ENCODE measurements at places on chromosomes 4 and X.

- no peak for ATAC-seq
These were observed 21.2 kb upstream of the TRPC5OS start for GRCh38 chrX:111854556-111855490.

DNA sequence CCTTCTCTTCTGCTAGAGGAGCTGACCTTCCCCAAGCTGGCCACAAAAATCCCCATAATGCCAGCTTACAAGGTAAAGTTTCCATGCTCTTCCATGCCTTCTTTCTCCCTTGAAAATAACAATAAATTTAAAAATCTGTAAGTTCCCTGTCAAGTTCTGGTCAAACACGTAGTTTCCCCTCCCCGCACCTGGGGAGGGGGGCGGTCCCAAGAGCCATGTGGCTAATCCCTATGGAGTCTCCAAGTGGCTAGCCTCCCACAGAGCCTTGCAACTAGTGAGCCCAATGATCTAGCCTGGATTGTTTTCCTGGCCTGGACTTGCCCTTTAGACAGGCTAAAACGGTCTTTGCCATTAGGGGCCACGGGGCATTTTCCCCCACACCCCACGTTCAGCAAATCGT, 2.1 kb upstream of the NRK start:
- ATAC-seq: no peak

DNA sequence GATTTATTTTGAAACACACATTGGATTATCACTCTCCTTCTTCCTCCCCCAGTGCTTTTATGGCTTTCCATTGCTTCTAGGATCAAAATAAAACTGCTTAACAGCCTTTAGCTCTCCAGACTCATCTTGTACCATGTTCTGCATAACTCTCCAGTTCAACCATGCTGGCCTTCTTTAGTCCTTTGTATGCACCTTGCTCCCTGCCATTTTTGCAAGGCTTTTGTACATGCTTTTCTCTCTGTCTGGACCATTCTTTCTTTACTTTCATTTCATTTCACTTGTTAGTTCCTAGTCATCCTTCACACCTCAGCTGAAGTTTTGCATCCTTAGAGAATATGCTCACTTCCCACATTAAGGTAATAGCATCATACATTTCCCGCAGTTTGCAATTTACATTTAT, 6.9 kb downstream of the ARFIP1 start:
- ATAC-seq: no peak

DNA sequence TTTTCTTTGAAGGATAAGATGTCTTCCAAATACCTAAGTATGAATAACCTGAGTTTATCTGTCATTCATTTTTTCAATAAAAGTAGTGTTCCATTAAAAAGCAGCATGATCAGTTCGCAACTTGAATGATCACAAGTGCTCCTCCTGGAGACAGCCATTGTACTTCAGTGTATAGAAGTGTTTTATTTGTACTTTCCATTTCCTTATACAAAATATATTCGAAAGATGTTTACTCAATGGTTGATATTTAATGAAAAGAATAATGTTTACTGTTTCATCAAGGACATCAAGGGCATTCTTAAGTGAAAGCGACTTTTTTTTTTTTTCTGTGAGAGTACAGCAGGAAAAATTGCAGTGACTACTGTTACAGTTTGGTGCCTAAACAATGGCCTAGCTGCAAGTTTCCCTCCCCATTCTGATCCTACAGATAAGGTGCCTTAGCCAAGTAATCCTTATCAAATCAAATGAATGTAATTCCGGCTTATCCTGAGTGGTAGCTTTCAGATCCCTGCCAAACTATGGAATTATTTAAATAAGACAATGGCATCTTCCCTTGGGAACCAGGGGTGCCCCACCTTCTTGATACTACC, 69.0 kb upstream of the IL15 start:
- ATAC-seq: no peak

- no peak for ATAC-seq
These were observed 27.4 kb upstream of the HPGD start for GRCh38 chr4:174549721-174550120.

GRCh38 chr4:13721894-13722293, 94.4 kb upstream of the BOD1L1 start:
- no peak for ATAC-seq

DNA sequence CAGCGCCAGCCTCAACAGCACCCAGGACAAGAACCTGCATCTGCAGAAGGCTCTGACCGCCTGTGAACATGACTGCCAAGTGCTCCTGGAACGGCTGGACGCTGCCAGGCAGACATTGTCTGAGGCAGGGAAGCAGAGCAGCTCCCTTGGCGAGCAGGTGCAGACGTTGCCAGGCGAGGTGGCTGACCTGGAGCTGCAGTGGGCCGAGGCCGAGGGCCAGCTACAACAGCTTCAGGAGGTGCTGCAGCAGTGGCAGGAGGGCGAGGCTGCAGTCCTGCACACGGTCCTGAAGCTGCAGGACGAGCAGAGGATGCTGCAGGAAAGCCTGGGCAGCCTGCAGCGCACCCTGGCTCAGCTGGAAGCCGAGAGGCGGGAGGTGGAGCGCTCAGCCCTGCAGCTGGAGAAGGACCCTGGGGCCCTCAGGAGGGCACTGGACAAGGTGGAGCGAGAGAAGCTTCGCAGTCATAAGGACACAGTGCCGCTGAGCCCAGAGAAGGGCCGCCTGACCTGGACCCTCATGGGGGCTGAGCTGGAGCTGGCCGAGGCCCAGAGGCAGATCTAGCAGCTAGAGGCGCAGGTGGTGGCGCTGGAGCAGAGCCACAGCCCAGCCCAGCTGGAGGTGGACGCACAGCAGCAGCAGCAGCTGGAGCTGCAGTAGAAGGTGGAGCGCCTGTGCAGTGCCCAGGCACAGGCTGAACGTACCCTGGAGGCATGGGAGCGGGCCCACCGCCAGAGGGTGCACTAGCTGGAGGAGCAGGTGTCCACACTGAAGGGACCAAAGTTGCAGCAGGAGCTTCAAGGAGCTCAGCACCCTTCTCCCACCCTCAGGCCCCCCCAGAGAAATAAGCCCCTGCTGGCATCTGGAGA, 16.4 kb downstream of the SMIM10L2A start:
- ATAC-seq: no peak

DNA sequence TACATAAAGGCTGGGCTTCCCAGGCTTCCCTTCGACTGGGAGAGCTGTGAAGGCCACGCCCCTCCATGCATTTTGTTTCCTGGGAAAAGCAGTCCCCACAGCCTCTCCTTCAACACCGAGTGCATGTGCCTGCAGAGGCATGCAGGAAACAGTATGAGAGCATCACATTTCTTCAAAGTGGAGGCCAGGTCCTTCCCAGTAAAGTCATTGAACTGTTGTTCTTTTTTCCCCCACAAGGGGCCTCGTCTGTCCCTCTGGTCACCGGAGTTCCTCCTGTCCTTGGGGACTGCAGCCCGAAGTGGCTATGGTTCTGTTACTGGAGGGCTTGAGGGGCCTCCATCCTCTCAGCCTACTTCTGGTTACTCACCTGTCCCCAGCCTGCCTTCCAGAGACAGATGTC, 56.0 kb downstream of the RAI2 start:
- ATAC-seq: no peak

Data from stimulated activated memory B cell treated with anti-CD40 and anti-IgM and Interleukin-4, amounts not matched to agents 10 μg/mL and 1 μg/mL and 100 μg/mL, for 72 hours (primary cell).